ENCODE measurements at places on chromosomes 6 and 20. TPM values are rescaled to one million over a fixed set of nuclear protein-coding genes. Genes with fewer than 3 reads are reported as not detected.
A peak's percentile ranks its signal among the peaks of the same experiment; 100 is the strongest.

DNA sequence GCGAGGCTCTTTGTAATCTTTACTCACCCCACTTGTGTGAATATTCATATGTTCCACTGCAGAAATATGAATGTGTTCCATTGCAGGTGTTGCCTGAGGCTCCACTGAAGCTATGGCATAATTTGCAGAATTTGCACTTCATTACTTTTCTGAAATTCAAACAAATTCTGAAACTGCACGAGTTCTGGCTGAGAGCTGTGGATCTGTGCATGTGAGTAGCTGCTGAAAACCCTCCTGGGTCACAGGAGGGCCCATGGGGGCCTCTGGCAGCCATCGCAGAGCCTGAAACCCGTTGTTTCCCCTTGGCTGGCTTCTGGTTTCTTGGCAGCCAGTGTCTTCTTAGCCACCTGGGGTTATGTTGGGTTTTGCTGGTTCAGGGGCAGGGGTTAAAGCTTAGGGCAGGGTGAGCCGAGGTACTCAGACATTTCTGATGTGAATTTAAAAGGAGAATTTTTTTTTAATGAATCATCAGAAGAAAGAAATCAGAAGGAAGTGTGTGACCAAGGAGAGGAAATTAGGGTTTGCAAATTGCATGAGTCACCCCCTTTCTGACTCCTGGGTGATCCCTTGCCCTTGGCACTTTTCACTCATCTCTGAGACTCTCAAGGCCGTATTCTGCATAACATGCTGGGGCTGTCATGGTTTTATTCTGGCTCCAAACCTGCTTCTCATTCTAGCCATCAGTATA is 40.6 kb downstream of the TOX2 start:
- H3K4me3 ChIP-seq: no peak overlapping the region
- no peak for DNase-seq
- H3K4me1 ChIP-seq: peaks cover 2% of the 10 kb centered on the region
- H3K36me3 ChIP-seq: peaks cover 5% of the 10 kb centered on the region
- no peaks in the 10 kb centered on the region for H3K27me3 ChIP-seq

DNA sequence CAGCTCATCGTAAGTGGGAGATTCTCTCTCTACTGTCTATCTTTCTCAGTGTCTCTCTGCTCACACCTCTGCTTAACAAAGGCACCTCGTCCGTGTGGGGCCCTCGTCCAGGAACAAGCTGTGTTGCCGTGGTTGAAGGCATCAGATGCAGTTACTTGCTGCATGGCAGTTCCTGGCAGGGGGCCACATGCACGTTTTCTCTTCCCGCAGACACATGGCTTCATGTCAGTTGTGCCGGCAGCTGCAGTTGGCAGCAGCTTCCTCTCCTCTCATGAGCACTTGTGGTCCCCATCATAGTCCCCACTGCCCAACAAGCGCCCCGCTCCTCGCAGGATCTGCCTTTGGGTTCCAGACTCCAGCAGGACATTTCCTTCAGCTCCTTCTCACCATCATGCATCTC is 7.1 kb upstream of the AFDN start:
- H3K4me1 ChIP-seq: peaks cover 11% of the 10 kb centered on the region
- H3K4me3 ChIP-seq: no peak overlapping the region
- DNase-seq: no peak
- peaks cover 8% of the 10 kb centered on the region for H3K36me3 ChIP-seq
- H3K27ac ChIP-seq: no peak overlapping the region

- no peak overlapping the region for H3K4me3 ChIP-seq
- H3K27me3 ChIP-seq: no peaks in the 10 kb centered on the region
- DNase-seq: no peak
- no peak overlapping the region for H3K27ac ChIP-seq
- peaks cover 18% of the 10 kb centered on the region for H3K36me3 ChIP-seq
Measured at GRCh38 chr20:10415013-10415650, 18.9 kb downstream of the MKKS start.

GRCh38 chr6:137361701-137362100 is 132.5 kb downstream of the OLIG3 start:
- no peak overlapping the region for H3K4me3 ChIP-seq
- no peaks in the 10 kb centered on the region for H3K27me3 ChIP-seq
- H3K36me3 ChIP-seq: no peaks in the 10 kb centered on the region
- no peak overlapping the region for H3K27ac ChIP-seq
- no peaks in the 10 kb centered on the region for H3K4me1 ChIP-seq
- no peak for DNase-seq

DNA sequence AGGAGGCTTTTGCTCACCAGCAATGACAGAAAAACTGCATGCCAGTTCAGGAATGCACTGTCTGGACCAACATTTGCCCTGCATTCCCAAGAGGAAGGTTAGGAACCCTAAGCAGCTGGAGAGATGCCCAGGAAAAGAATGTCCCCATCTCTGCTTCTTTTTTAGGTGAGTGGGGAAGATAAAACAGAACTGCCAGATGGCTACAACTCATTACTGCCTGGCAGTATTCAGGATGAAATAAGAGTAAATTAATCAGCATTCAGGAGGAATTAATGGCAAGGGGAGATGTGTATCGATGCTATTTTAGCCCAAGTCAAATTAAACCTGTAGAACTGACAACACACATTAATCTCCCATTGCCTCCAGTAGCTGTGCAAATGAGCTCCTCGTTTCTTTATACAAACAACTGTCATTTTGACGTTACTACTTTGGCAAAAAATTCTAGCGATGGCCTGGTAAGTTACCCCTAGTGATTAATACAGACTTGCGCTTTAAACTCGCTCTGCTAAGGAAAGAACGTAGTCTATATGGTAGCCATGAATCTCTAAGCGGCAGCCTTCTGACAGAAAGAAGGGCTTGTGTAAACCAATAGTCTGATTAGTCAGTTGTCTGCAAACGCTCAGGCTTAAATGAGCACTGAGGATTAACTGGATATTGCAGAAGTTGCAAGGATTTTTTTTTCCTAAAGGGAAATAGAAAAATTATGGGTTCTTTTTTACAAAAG is 16.7 kb upstream of the SMLR1 start:
- no peak overlapping the region for H3K4me3 ChIP-seq
- no peaks in the 10 kb centered on the region for H3K27me3 ChIP-seq
- no peak overlapping the region for H3K27ac ChIP-seq
- no peaks in the 10 kb centered on the region for H3K36me3 ChIP-seq

GRCh38 chr6:45187836-45188235 is 140.3 kb upstream of the RUNX2 start:
- H3K27ac ChIP-seq: no peak overlapping the region
- no peak for DNase-seq
- H3K4me1 ChIP-seq: 0 out of 2 replicates have a peak, but pooled peaks cover 3% of the 10 kb centered on the region
- no peaks in the 10 kb centered on the region for H3K27me3 ChIP-seq

IL17A gene
- not detected for total RNA-seq

DNA sequence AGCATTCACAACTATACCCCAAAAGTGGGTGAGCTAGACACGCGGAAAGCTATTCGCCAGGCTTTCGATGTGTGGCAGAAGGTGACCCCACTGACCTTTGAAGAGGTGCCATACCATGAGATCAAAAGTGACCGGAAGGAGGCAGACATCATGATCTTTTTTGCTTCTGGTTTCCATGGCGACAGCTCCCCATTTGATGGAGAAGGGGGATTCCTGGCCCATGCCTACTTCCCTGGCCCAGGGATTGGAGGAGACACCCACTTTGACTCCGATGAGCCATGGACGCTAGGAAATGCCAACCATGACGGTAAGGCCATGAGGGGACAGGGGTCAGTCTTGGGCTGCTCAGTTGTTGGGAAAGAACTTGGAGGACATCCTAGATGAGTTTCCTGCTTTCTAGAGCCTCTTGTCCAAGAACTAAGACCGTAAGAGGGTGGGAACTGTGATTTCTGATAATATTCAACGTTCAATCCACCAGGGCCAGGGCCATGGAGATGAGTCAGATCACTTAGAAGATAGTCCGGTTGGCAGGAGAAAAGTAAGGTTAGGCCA is 23.4 kb downstream of the MMP24OS start:
- no peaks in the 10 kb centered on the region for H3K27me3 ChIP-seq
- no peak overlapping the region for H3K27ac ChIP-seq
- no peaks in the 10 kb centered on the region for H3K4me1 ChIP-seq
- no peak for DNase-seq
- no peak overlapping the region for H3K4me3 ChIP-seq

NRSN1 gene
- total RNA-seq: not detected

- no peaks in the 10 kb centered on the region for H3K4me1 ChIP-seq
- DNase-seq: peak; percentile 91
- H3K27me3 ChIP-seq: peaks cover 6% of the 10 kb centered on the region
- H3K27ac ChIP-seq: no peak within 1 kb of the TSS
Measured at GRCh38 chr6:42960243-42961019, at the start of gene GNMT. Gene GNMT (plus strand): TSS chr6:42960754. CDS start chr6:42960768, 14 bp downstream.

LGSN gene
- 0.13 TPM for total RNA-seq

GRCh38 chr20:24917797-24918578 is 31.1 kb upstream of the CST7 start:
- H3K27ac ChIP-seq: no peak overlapping the region
- no peak overlapping the region for H3K4me3 ChIP-seq
- H3K27me3 ChIP-seq: no peaks in the 10 kb centered on the region
- no peaks in the 10 kb centered on the region for H3K4me1 ChIP-seq
- peaks cover 18% of the 10 kb centered on the region for H3K36me3 ChIP-seq

GRCh38 chr20:16147216-16147615 is 426.0 kb downstream of the KIF16B start:
- H3K4me1 ChIP-seq: no peaks in the 10 kb centered on the region
- H3K36me3 ChIP-seq: peaks cover 2% of the 10 kb centered on the region
- H3K27ac ChIP-seq: no peak overlapping the region

- H3K4me1 ChIP-seq: no peaks in the 10 kb centered on the region
- H3K27me3 ChIP-seq: 0 out of 2 replicates have a peak, but pooled peaks cover 2% of the 10 kb centered on the region
- peak; percentile 32 for DNase-seq
- H3K27ac ChIP-seq: no peak overlapping the region
- H3K4me3 ChIP-seq: no peak overlapping the region
Measured at GRCh38 chr6:169801396-169802160, 50.2 kb downstream of the ERMARD start.

GRCh38 chr6:70166088-70166958 is 136.6 kb downstream of the COL9A1 start:
- H3K27me3 ChIP-seq: no peaks in the 10 kb centered on the region
- no peak overlapping the region for H3K4me3 ChIP-seq
- no peak overlapping the region for H3K27ac ChIP-seq
- H3K4me1 ChIP-seq: no peaks in the 10 kb centered on the region

GRCh38 chr6:113433335-113433991 is 423.7 kb upstream of the MARCKS start:
- no peak for DNase-seq
- no peak overlapping the region for H3K27ac ChIP-seq
- H3K36me3 ChIP-seq: no peaks in the 10 kb centered on the region
- no peak overlapping the region for H3K4me3 ChIP-seq
- no peaks in the 10 kb centered on the region for H3K4me1 ChIP-seq

DNA sequence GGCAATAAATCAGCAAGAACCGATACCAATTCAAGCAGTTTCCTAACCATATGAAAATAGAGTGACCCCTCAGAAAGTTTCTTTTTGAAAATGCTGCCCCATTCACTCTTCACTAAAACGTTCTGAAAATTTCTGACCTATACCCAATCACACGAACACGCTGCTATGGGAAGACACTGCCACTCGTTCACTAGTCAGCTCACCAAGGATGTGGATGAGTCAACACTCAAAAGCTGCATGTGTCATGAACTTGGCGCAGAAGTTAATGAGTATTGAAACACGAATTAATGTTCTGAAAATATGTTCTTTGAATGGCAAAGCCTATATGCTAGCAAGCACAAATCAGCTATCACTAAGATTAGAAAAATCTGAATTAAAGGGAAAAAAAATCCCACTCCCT is 84.2 kb downstream of the PREP start:
- no peaks in the 10 kb centered on the region for H3K4me1 ChIP-seq
- H3K27me3 ChIP-seq: no peaks in the 10 kb centered on the region
- H3K4me3 ChIP-seq: no peak overlapping the region
- H3K27ac ChIP-seq: no peak overlapping the region
- DNase-seq: no peak

DNA sequence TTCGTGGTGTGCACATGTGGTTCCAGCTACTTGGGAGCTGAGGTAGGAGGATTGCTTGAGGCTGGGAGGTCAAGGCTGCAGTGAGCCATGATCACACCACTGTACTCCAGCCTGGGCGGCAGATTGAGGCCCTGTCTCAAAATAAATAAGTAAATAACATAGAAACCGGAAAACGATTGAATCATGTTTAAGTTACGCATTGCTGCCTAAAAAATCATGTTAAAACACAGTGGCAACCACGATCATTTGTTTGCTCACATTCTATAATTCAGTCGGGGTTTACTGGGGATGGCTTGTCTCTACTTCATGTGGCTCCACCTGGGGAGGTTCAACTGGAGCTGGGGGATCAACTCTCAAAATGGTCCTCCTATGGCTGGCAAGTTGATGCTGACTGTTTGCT is 8.2 kb upstream of the CDKN1A start:
- no peaks in the 10 kb centered on the region for H3K27me3 ChIP-seq
- peaks cover 2% of the 10 kb centered on the region for H3K4me1 ChIP-seq
- no peaks in the 10 kb centered on the region for H3K36me3 ChIP-seq
- H3K4me3 ChIP-seq: no peak overlapping the region
- no peak for DNase-seq

GNMT gene
- 1.1 TPM for total RNA-seq

MPIG6B gene
- total RNA-seq: not detected

- H3K4me3 ChIP-seq: no peak overlapping the region
- no peak overlapping the region for H3K27ac ChIP-seq
- H3K36me3 ChIP-seq: no peaks in the 10 kb centered on the region
- H3K4me1 ChIP-seq: no peaks in the 10 kb centered on the region
- H3K27me3 ChIP-seq: no peaks in the 10 kb centered on the region
- no peak for DNase-seq
Measured at GRCh38 chr20:39862470-39862891, 826.6 kb downstream of the MAFB start.

DNA sequence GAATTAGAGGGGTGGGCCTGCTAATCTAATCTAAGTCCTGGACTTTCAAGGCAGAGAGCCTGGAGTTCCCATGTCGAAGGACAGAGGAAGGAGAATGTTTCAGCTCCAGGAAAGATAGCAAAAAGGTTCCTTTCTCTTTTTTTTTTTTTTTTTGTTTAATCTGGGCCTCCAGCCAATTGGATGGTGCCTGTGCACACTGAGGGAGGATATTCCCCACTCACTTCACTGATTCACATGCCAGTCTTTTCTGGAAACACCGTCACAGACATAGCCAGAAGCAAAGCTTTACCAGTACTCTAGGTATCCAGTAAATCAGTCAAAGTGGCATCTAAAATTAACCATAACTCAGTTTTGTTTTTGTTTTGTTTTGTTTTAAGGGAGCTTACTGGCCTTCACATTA is 721.1 kb downstream of the TENT5A start:
- DNase-seq: no peak
- no peak overlapping the region for H3K27ac ChIP-seq
- no peak overlapping the region for H3K4me3 ChIP-seq

GRCh38 chr20:25586877-25587276 is 1.5 kb upstream of the NINL start:
- no peak for DNase-seq
- H3K36me3 ChIP-seq: peaks cover 17% of the 10 kb centered on the region
- H3K4me3 ChIP-seq: no peak overlapping the region
- H3K27ac ChIP-seq: no peak overlapping the region

DNA sequence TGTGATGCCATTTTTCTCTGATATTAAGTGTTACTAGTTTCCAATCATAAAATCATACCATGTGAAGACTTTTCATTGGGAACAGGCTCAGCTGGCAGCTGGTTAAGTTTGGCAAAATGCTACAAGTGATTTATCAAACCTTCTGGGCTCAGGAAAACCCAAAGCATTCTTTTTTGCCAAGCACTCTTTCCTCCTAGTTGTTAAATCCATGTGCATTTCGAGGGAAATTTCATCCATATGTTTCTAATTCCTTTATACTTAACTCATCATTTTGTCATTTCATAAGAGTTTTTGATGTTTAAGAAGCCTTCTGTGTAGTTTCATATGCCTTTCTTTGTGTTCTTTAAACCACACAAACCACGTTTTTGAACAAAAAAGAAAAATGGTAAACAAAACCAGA is 217.6 kb upstream of the PDE10A start:
- H3K27ac ChIP-seq: no peak overlapping the region
- H3K4me1 ChIP-seq: no peaks in the 10 kb centered on the region
- H3K4me3 ChIP-seq: no peak overlapping the region
